H54 (cell line): ENCODE measurements at places on chromosomes 12 and 14.

GRCh38 chr12:31353750-31354708 is 28.1 kb upstream of the SINHCAF start:
- DNase-seq = no peak

DNA sequence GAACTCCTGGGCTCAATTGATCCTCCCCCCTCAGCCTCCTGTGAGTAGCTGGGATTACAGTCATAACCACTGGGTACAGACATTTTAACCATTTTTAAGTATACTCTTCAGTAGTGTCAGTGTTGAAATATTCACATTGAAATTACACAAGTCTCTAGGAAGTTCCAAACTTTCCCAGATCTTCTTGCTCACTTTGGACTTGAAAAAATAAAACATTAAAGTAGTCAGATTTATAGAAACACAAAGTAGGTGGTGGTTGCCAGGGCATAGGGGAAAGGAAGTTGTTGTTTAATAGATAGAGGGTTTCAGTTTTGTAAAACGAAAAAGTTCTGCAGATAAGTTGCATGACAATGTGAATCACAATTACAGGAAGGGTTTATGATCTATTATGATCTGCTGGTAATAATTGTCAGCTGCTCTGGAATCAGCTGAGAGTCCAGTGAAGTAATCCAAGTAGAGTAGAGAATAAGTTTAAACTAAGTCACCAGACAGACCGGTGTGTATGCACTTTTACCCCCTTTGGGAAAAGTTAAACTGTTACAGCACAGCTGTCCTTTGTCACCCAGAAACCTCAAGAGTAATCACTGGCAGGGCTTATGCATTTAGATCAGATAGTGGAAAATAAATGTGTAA is 27.4 kb downstream of the PCNX1 start:
- no peak for DNase-seq

GRCh38 chr12:64840119-64840518 is 15.7 kb downstream of the TBC1D30 start:
- DNase-seq = no peak

GRCh38 chr12:12837025-12837812 is 24.1 kb downstream of the DDX47 start:
- peak; percentile 52 for DNase-seq

DNA sequence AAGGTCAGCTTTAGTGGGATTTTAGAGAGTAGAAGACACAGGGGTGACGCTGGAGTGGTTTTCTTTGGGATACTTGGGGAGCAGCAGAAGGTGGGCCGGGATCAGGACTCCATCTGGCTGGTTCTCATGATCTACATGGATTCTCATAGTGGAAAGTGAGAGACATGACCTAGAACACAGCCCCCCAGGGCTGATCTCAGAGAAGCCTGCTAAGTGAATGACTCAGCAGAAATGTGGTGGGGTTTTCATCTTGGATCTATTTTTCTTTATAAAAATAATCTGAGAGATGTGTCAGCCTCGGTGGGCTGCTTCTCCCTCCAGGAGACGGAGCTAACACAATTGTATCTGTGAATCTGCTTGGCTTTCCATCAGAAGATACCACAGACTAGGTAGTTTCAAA is 484.4 kb downstream of the TMEM121 start:
- no peak for DNase-seq

- DNase-seq = no peak
Observed at GRCh38 chr12:13799574-13799973, 181.8 kb downstream of the GRIN2B start.

DNA sequence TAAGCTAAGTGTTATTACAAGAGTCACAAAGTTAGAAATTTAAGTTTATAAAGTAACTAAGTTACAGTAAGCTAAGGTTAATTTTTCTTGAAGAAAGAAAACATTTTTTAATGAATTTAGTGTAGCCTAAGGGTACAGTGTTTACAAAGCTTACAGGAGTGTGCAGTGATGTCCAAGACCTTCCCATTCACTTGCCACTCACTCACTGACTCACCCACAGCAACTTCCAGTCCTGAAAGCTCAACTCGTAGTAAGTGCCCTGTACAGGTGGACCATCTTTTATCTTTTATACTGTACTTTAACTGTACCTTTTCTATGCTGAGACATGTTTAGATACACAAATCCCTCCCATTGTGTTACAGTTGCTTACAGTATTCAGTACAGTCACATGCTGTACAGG is 60.9 kb upstream of the TMEM263 start:
- DNase-seq = no peak

DNA sequence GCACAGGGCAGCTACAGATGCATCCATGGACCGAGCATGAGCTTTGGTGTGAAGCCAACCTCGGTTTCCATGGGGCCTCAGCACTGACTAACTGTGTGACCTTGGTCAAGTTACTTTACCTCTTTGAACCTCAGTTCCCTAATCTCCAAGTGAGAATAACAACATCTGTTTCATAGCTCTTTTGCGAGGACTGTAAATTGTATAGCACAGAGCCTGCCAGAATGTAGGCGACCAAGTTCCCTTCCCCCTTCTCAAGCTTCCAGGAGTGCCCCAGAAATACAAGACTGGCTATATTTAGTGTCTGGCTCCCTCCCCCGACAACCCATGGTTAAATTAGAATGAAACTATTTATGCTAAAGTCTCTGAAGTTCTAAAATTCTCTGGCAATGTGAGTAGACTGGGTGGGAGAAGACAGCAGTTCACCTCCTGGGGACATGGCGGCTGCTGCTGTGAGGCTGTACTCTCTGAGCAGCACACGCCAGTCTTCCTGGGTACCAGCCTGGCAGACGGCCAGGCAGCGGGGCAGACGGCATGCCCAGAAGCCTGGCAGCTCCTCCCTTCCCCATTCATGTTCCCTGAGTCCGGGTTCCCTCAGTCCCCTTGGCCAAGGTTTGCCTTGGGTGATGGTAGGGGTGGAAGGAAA is 22.0 kb upstream of the TMED10 start:
- no peak for DNase-seq
